ENCODE measurements at places on chromosomes 2 and 18.

DNA sequence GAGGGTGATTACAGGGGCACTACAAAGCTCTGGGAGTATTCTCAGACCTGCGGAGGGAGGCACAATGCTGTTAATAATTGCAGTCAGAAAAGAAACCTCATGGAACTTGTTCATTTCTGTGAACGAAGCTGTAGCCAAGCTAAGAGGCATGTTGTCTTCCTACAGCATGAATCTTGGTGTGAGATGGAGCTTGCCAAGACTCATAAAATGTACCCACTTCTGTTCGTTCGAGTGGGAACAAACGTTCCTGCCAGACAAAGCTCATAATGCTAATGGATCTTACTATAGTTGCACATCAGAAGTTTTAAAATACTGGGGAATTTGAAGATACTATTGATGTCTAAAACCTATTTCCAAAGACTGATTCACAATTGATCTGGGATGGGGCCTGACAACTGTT lies 489.1 kb downstream of the ZEB2 start:
- no peak for DNase-seq

GRCh38 chr2:16028644-16029043 lies 88.3 kb downstream of the MYCN start:
- DNase-seq: no peak

DNA sequence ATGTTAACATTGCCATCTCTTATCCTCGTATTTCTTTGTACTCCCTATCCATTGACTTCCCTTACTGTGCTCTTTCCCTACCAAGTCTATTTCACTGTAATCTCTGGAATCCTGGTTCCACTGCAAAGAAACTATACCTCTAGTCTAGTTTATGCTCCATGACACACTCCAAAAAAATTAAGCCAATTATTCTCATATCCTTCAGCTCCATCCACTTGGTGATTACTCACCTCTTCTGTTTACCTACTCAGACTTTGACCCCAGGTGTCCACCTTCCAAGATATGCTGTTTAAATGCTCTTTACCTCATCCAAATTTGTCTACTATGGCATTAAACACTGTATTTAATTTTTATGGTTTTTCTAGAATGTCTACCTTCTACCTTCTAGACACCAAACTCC lies 137.9 kb downstream of the ATAD2B start:
- DNase-seq: no peak

- DNase-seq: no peak
Observed at GRCh38 chr2:151192681-151193080, 69.0 kb downstream of the RBM43 start.

DNA sequence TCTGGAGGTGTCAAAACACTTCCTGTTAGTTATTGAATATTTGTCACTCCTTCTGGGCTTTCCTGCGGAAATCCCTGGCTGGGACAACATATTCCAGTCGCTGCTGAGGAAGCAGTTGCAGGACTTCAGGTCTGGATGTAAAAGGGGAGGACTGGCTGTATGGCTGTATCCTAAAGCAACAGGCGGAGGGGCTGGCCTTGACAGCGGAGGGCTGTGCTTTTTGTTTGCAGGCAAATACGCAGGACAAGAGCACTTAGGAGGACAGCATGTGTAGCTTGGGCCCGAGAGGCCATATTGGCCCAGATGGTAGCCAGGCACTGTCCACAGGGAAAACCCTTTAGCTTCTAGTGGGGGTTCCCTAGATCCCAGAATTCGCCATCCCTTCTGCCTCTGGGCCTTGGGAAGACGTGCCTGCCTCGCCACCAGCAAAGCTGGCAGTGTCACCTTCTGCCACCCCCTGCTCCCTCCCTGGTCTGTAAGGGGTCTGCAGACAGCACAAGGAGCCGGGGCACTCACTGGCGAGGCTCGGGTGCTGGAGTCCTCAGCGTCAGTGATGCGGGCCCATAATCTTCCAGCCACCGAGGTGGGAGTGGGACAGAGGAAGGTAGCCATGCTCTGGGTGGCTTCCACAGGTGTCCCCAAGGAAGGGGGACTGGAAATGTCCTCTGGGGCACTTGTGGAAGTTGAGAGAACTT lies 6.7 kb downstream of the NPPC start:
- no peak for DNase-seq

DNA sequence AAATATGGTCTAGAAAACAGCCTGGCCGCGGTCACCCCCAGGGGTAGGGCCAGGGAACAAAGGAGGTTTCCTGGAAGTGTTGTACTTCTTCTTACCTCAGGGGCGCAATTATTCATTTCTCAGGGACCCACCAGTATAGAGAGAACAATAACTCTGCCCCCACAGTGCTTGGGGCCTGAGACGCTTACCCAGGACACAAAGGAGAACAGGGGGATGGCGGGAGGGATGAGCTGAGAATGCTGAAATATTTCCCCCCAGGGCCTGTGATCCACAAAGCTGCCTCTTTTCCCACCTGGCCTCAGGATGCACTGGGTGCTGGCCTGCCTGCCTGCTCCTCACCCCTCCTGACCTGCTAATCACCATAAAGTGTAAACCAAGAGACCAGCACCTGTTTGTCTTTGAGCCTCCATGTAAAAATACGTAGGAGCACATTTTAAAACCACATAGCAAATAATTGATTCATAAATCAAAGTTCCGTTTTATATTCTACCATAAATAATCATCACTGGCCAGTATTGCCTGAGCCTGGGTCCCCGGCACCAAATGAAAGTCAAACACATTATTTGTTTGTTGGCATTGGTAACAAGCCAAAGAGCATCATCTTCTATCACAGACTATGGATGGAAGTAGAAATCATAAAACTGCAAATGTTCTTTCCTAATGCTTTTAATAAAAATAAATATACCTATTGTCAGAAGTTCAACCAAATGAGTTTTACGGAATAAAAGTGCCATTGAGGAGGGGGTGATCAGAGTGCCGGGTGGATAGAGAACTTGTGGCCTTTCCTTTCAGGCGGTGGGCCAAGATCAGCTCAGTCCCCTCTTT lies 67.3 kb upstream of the RMDN2 start:
- no peak for DNase-seq

GRCh38 chr2:7203056-7203467 lies 285.9 kb downstream of the RNF144A start:
- peak; percentile 64 for DNase-seq

- DNase-seq: no peak
Observed at GRCh38 chr2:177694348-177694747, 301.8 kb downstream of the AGPS start.

- DNase-seq: no peak
Observed at GRCh38 chr2:11234309-11234708, 79.0 kb downstream of the SLC66A3 start.

- DNase-seq: no peak
Observed at GRCh38 chr2:131026919-131027318, 66.3 kb downstream of the FAM168B start.

DNA sequence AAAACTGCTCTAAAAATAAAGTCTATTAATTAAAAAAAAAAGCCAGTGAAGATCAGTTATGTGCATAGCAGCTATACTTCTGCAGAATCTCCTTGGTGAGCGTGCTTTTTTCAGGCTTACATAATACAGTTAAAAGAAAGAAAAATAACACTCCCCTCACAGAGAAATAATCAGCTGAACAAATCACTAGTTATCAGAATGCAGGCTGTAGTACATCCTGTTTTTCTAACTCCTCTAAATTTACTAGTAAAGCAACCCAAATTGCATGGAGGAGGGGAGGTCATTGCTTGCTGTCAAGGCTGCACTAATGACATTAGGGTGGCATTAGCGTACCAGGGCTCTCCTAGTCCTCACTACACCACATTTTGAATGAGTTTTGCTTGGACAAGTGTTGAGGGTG lies 192.2 kb downstream of the PLCL1 start:
- DNase-seq: no peak
